Thoracic aorta (tissue), 2 donors: ENCODE measurements at places on chromosomes 6 and 20. TPM values are rescaled to one million over a fixed set of nuclear protein-coding genes. Genes with fewer than 3 reads are reported as not detected.

DNA sequence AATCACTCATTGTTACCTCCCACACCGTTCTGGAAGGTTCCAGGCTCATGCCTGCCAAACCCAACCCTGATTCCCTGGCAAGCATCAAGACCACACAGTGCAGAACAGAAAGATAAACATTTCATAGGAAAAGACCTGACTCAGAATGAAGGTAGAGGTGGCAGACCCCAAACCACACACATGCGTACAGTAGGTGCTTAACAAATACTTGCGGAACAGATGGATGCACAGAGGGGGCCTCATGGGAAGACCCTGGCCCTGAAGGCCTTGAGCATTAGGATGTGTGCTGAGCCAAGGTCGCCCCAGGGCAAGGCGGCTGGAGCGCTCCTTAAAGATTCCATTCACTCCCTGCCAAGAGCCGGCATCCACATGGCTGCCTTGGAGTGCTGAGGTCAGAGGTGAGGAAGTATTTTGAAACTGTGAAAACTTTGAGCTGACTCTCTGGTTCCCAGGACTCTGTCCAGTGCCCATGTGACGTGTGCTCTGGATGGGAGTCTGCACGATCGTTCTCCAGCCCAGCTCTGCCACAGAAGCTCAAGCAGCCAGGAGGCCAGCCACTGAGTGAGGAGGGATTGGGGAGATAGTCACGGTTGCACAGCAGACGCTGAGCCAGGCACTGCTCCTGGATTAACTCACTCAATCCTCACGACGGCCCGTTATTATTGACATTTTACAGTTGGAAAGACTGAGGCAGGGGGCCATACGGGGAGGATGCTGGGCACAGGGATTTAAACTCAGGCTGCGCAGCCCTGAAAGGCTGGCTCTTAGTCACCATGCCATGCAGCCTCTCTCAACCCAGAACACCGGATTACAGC, 65.5 kb upstream of the AFDN start:
- no peak for DNase-seq
- no peaks in the 10 kb centered on the region for H3K27me3 ChIP-seq
- no peaks in the 10 kb centered on the region for H3K36me3 ChIP-seq
- no peak overlapping the region for H3K27ac ChIP-seq

- no peaks in the 10 kb centered on the region for H3K4me1 ChIP-seq
- no peak overlapping the region for H3K27ac ChIP-seq
- H3K4me3 ChIP-seq = no peak overlapping the region
- no peak for DNase-seq
- H3K27me3 ChIP-seq = no peaks in the 10 kb centered on the region
Observed at GRCh38 chr6:49497304-49497703, 2.4 kb upstream of the GLYATL3 start.

- H3K27me3 ChIP-seq = no peaks in the 10 kb centered on the region
- H3K4me3 ChIP-seq = no peak overlapping the region
- H3K4me1 ChIP-seq = no peaks in the 10 kb centered on the region
Observed at GRCh38 chr6:20266851-20267608, 54.8 kb upstream of the MBOAT1 start.

GRCh38 chr20:50331469-50332363, 141.1 kb downstream of the CEBPB start:
- no peak for DNase-seq
- no peaks in the 10 kb centered on the region for H3K27me3 ChIP-seq
- no peak overlapping the region for H3K4me3 ChIP-seq
- no peak overlapping the region for H3K27ac ChIP-seq

- DNase-seq = no peak
- H3K4me1 ChIP-seq = no peaks in the 10 kb centered on the region
- no peaks in the 10 kb centered on the region for H3K27me3 ChIP-seq
- no peaks in the 10 kb centered on the region for H3K36me3 ChIP-seq
- no peak overlapping the region for H3K4me3 ChIP-seq
Observed at GRCh38 chr6:155301867-155302266, 12.4 kb downstream of the TFB1M start.

GRCh38 chr6:168985705-168986104, 267.9 kb downstream of the THBS2 start:
- no peaks in the 10 kb centered on the region for H3K27me3 ChIP-seq
- H3K4me1 ChIP-seq = peaks cover 20% of the 10 kb centered on the region
- no peak for DNase-seq
- H3K4me3 ChIP-seq = no peak overlapping the region
- H3K27ac ChIP-seq = no peak overlapping the region

GRCh38 chr20:42260184-42260583, 642.0 kb upstream of the CHD6 start:
- no peak overlapping the region for H3K4me3 ChIP-seq
- no peaks in the 10 kb centered on the region for H3K36me3 ChIP-seq
- no peak for DNase-seq
- no peaks in the 10 kb centered on the region for H3K27me3 ChIP-seq
- no peaks in the 10 kb centered on the region for H3K4me1 ChIP-seq
- no peak overlapping the region for H3K27ac ChIP-seq

DNA sequence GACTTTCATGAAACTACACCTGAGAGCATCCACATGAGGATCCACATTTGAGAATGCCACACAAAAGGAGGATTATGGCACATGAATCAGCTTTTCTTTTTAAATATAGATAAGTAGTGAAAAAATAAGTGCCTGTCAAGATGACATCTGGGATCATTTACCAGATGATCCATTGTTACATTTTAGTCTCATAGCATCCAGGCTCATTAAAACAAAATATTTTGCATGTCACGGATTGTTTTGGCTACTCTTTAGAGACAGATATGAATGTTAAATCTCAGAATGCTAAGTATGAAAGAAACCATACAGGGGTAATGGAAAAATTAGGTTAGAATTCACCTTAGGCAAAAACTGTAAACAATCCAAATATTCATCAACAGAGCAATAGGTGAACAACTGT, 66.7 kb downstream of the MYO6 start:
- H3K27me3 ChIP-seq = no peaks in the 10 kb centered on the region
- no peaks in the 10 kb centered on the region for H3K36me3 ChIP-seq
- no peak overlapping the region for H3K27ac ChIP-seq
- H3K4me3 ChIP-seq = no peak overlapping the region

DNA sequence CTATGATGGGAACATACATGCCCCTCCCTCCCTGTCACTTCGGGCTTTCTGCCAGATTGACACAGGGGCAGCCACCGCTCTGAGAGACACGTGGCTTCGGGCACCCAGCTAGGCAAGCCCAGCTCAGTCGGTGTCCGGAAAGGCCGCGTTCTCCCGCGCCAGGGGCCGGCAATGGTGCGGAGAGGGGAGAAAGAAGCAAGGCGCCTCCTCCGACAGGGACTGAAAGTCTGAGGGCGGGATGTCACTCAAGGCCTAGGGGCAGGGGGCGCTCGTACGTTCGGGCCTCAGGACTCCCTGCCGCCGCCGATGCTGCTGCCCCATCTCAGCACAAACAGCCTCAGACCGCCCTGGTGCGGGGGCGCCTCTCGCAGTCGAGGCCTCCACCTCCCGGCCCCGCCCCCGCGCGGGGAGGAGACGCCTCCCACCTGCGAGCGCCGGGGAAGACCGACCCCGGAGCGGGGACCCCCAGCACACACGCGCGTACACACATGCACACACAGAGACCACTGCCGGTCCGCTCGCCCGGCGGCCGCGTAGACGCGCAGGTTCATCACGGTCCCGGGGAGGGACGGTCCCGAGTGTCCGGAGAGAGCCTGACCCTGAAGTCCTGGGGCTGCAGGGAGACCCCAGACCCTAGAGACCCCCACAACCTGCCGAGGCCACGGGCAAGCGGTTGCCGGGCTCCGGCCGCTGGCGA, 1.9 kb downstream of the GRM4 start:
- peak overlapping the region; percentile 67 for H3K4me3 ChIP-seq
- no peak overlapping the region for H3K27ac ChIP-seq
- no peak for DNase-seq

DNA sequence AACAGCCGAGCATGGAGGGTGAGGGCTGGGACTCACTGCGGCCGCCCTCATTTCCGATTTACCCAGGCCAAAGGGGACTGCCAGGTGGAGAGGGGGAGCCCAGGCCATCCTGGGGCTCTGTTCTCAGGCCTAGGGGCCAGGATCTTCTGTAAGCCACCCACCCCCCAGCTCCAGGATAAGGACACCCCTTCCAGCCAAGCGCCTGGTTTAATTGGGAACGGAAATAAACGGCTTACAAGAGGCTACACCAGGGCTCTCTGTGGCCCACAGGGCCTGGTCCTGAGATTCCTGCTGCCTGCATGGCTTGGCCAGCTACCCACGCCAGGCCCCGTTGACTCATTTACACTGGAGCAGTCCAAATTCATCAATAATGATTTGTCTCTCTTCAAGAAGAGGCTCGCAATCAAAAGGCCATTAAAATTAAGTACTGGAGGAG, 68.1 kb upstream of the TOP1 start:
- no peak overlapping the region for H3K4me3 ChIP-seq
- peaks cover 4% of the 10 kb centered on the region for H3K4me1 ChIP-seq
- H3K27me3 ChIP-seq = no peaks in the 10 kb centered on the region

- no peaks in the 10 kb centered on the region for H3K27me3 ChIP-seq
- no peak overlapping the region for H3K27ac ChIP-seq
- DNase-seq = no peak
- peaks cover 5% of the 10 kb centered on the region for H3K4me1 ChIP-seq
- H3K4me3 ChIP-seq = no peak overlapping the region
Observed at GRCh38 chr6:17013701-17014100, 88.1 kb upstream of the STMND1 start.

DNA sequence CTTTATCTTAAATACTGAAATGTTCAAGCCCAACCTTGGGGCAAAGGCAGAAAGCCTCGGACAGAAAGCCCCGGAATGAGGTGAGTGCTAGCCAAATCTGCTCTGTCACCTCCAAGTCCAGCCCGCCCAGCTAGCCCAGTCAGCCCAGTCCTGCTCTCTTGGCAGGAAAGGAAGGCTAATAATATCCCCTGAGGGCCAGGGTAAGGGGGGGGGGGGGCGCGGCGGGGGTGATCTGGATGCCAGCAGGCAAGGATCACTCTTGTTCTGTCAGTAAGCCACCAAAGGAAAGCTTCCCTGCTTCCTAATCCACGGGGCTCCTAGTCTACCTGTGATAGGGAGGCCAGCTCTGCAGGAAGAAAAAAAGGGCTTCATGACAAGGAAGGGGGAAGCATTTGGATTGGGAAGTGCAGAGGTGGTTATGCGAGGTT, 1.1 kb downstream of the NDRG3 start:
- peaks cover 16% of the 10 kb centered on the region for H3K4me1 ChIP-seq
- peak overlapping the region; percentile 99 for H3K4me3 ChIP-seq
- H3K27ac ChIP-seq = peak overlapping the region; percentile 91
- peak; percentile 8 for DNase-seq
- H3K36me3 ChIP-seq = no peaks in the 10 kb centered on the region
- no peaks in the 10 kb centered on the region for H3K27me3 ChIP-seq

DNA sequence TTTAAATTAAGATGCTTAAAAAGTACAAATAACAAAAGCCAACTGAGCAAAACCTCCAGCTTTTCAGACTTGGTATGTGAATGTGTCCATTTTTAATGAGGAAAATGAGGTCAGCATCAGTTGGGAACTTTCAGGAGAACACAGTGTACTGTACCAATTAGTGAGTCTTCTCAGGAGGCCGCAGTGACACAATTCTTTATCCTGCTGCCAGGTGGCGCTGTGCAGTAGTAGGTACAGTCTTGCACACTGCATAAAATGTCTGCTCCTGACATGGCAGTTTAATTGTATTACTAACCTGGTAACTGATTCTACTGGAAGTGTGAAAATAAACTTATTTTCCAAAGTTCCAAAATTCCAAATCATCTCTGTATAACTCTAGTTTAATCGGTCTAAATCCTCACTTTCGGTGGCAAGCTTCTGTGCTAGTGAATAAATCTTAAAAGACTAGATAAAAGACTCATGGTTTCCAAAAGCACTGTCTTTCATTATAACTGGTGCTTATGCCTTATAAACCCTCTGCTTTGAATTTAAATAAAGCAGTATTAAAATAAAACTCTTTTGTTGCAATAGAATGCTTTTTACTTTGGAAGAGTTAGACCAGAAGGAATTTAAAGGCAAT, 214.8 kb upstream of the MMS22L start:
- H3K36me3 ChIP-seq = no peaks in the 10 kb centered on the region
- no peaks in the 10 kb centered on the region for H3K4me1 ChIP-seq
- H3K27me3 ChIP-seq = no peaks in the 10 kb centered on the region
- H3K4me3 ChIP-seq = no peak overlapping the region
- no peak overlapping the region for H3K27ac ChIP-seq

GRCh38 chr20:11754451-11754850, 163.2 kb upstream of the BTBD3 start:
- H3K4me3 ChIP-seq = no peak overlapping the region
- H3K27me3 ChIP-seq = no peaks in the 10 kb centered on the region
- H3K27ac ChIP-seq = no peak overlapping the region
- no peaks in the 10 kb centered on the region for H3K36me3 ChIP-seq

The ZNF133 gene
- 13.7 TPM for total RNA-seq

The COL21A1 gene
- total RNA-seq = 52.6 TPM

The PTCRA gene
- total RNA-seq = not detected

The WASF1 gene
- 4.9 TPM for total RNA-seq

The SYTL3 gene
- total RNA-seq = 7.1 TPM

The RIPPLY2 gene
- total RNA-seq = not detected

The C6orf58 gene
- total RNA-seq = not detected
